Renal cortex interstitium (tissue), 15 donors: ENCODE measurements at places on chromosomes 16 and 17.

DNA sequence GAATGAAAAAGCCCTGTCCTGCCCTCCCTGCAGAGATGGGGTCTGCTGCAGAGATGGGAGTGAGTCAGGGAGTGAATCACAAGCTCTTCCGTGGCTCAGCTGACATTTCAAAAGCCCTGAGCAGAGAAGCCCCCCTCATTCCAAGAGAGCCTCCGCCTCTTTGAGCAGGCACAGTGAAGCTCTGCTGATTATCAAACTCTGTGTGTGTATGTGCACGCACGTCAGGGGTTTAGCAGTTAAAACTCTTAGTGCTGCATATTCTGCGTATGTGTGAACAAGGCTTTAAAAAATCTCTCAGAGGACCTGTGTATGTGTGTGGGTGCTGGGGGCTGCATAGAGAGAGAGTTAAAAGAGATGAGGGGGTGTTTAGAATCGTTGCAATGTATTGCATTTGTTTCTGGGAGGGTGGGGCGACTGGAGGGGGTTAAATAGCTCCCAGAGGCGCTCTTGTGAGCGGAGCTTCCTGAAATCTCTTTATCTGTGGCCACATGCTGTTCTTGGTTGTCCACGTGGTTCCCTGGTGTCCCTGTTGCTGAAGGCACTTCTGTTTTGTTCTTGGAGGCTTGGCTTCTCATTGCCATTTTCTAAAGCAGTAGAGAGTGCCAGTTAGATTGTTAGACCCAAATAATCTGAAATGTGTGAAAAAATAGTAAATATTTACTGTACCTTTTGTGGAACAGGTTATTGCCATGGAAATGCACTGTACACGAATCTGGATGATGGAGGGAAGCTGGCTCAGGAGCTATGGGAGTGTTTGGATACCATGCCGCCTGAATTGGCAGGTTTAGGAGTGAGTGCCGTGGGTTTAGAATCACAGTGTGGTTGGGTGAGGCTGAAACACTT, 116.6 kb downstream of the PRKCB start:
- DNase-seq = no peak

DNA sequence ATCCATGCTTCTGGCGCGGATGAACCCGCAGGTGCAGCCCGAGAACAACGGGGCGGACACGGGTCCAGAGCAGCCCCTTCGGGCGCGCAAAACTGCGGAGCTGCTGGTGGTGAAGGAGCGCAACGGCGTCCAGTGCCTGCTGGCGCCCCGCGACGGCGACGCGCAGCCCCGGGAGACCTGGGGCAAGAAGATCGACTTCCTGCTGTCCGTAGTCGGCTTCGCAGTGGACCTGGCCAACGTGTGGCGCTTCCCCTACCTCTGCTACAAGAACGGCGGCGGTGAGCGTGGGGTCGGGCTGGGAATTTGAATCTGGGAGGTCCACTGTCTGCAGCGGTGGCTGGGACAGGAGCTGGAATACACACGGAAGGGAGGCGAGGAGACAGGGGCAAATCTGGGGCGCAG, 904 bp downstream of the SLC6A2 start:
- DNase-seq = no peak

DNA sequence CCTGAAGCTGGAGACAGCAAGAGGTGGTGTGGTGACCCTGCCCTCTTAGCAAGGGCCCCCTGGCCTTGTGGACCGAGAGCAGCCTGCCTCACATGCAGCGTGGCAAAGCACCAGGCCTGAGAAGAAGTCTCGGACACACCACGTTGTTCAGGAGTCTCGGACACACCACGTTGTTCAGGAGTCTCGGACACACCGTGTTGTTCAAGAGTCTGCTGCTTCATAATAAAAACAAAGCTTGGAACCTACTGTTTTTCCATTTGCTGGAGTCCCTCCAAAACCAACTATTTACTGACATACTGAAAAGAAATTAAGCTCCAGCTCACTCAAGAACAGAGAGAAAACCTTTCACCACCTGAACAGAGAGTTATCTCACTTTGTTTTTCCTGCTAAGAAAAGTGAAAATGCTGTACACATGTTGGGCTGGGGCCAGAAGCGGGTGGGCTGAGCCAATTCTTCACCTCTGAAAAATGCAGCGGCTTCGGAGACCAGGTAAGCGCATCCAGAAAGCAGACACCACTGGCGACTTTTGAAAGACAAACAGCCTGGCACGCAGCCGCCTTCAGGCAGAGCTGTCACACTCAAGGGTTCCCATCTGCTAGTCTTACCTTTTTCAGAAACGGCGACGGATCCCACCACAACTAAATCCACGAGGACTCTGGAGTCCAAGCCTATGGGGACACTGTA, 8.9 kb downstream of the MTHFSD start:
- DNase-seq = no peak

DNA sequence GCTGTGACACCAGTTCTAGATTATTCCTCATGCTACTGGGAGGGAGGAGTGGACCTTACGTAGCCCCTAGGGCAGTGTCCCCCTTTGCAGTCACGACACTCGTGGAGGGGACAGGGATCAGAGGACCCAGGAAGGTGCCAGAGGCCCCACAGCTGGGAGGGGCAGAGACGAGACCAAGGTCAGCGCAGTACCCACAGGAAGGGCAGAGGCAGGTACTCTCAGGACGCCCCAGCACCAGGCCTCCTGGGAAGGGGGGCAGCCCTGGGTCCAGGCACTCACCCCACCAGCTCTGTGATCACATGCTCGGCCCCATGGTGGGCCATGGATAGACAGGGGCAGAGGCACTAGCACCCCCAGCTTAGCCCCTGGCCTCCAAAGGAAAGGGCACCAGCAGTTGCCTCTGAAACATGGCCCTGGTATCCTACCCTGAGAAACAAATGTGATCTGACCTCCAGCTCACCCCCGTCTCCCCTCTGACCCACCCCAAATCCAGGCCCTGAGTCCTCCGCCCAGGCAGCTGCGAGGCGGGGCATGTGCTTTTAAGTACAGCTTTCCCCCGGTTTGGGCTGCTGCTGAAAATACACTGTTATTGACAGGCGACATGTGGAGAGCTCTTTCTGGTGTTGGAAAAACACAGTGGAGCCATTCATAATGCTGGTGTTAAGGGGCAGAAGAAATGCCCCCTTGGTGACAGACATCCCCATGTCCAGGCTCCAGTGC, 361.9 kb downstream of the C16orf95 start:
- no peak for DNase-seq
